Skeletal muscle cell (primary cell): ENCODE measurements at places on chromosomes 16 and 17.

DNA sequence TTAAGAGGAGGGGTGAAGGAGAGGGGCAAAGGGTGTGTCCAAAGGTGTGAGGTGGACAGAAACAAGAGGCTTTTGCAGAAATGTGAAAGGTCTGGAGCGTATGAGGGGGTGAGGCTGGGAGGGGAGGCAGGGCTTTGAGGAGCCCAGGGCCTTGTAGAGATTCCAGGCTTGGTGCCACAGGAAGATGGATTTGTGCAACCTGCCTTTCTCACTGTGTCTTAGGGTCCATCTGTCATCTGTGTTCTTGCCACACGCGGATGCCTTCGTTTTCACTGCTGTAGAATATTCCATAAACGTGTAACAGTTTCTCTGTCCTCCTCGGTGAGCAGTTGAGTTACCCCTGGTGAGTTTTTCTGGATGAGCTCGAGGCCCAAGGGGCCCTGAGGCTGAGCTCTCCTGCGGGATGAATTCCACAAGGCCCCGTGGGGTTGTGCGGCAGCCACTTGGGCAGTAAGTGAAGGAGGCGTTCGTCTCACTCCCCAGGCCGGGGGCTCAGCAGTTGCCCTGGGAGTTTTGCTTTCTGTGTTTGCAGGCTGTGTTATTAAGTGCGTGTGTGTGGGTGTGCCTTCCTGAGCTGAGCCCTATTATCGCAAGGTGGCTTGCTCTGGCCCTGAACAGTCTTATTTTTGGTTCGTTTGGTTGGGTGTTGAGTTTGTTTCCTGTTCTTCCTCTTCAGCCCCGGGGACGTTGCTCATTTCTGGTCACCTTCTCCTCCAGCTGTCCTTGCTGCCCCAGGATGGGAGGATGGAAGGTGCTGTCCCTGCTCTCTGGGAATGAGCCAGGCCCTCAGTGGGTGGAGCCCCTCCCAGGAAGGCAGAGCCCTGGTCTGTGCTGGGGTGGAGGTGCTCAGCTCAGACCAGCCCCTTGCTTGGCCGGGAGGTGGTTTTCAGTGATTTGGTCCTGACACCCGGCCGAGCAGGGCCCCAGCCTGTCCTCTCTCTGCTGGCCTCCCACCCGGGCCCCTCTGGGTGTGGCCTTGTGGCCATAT lies 28.4 kb downstream of the BAIAP2 start:
- DNase-seq: no peak

DNA sequence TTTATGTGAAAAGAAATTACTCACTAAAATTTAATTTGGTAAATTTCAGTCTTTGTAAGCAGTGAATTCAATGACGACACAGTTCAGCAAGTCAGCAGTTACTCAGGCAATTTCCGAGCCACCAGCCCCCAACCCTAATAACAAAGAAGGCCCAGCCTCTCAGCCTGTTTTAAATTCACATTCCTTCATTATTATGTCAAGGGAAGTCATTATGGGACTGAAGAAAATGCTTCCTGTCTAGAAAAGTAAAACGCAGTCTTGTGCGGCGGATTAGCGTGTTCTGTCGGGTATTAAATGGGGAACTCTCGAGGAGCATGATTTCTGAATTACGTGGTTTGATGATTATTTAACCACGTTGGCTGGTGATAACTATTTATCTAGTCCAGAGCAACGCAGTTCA lies 177.6 kb downstream of the AIPL1 start:
- peak; percentile 4 for DNase-seq

DNA sequence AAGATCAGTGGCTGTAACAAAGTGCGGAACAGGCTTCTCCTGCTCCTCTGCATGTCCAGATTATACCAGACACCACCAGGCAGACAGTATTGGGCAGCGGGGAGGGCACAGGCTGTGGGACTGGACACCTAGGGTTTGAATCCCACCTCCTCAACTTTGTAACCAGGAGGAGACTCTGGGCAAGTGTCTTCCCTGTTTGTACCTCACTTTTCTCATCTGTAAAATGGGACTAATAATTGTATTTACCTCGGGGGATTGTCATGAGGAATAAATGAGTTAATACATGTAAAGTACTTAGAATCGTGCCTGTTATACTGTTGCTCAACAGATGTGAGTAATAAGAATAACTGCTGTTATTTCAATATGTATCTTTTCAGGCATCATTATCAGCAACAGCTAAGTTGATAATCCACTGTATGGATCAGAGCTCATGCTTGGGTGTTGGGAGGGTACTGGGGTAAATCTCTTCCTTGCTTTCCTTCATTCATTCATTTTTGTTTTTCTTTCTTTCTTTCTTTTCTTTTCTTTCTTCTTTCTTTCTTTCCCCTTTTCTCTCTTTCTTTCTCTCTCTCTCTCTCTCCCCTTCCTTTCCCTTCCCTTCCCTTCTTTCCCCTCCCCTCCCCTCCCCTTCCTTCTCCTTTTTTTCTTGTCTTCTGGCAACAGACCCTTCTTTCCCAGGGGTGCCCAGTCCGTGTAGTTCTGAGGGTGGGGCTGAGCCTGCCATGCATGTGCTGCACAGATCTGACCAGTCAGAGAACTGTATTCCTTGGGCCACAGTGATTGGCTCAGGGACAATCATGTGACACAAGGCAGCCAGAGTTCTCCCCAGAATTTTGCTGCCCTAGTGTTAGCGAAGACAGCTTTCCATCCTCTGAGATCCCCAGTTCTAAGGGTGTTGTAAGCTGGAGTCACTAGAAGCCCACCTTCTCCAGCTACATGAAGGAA lies 25.3 kb upstream of the BRD7 start:
- DNase-seq: no peak

DNA sequence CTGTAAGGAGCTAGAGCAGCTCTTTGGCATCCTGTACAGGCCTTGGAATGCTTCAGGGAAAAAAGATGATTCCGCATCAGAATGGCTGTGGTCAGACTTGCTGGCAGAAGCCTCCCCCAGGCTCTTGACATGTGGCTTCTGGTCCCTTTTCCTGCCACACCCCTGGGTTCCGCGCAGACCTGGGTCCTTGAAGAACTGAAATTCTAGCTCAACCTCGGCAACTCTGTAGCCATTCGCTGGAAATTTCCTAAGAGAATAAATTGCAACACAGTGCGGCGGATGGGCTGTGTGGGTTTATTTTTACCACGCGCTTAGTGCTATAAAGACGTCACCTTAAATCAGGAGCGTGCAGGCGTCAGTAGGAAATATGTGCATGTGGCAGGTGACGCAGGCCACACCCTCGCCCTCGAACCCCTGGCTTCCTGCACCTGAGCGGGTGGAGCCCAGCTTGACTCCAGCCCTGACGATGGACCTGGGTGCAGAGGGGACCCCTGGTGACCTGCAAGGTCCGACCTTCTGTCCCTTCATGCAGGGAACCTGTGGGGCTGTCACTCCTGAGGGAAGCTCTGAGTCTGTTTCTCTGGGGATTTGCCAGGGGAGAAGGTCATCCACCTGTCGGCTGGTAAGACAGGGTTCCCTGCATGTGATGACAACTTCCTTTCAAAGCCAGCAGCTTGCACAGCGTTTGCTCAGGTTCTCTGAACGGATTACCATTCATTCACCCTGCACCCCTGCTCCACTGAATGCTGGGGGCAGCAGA lies 46.3 kb downstream of the METRNL start:
- DNase-seq: no peak

DNA sequence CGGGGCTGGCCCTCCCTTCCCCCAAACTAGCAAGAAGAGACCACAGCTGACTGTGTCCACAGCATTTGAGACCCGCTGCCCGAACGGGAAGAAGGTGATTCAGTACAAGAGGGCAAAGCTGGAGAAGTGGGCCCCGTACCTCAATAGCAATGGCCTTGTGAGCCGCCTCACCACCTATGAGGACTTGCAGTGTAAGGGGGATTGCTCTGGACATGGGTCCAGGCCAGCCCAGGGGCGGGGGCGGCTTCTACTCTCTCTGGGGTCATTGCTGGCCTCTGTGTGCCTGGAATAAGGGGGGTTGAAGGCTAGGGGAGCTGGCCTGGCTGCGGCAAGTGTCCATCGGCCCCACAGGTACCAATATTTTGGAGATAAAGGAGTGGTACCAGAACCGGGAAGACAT lies 12.9 kb upstream of the KATNB1 start:
- no peak for DNase-seq

- no peak for DNase-seq
Measured at GRCh38 chr16:53924331-53925106, 220.6 kb downstream of the FTO start.

- DNase-seq: peak; percentile 31
Measured at GRCh38 chr17:63675607-63676546, 24.0 kb downstream of the LIMD2 start.

GRCh38 chr17:2156666-2157065 lies 101.8 kb downstream of the HIC1 start:
- DNase-seq: no peak

DNA sequence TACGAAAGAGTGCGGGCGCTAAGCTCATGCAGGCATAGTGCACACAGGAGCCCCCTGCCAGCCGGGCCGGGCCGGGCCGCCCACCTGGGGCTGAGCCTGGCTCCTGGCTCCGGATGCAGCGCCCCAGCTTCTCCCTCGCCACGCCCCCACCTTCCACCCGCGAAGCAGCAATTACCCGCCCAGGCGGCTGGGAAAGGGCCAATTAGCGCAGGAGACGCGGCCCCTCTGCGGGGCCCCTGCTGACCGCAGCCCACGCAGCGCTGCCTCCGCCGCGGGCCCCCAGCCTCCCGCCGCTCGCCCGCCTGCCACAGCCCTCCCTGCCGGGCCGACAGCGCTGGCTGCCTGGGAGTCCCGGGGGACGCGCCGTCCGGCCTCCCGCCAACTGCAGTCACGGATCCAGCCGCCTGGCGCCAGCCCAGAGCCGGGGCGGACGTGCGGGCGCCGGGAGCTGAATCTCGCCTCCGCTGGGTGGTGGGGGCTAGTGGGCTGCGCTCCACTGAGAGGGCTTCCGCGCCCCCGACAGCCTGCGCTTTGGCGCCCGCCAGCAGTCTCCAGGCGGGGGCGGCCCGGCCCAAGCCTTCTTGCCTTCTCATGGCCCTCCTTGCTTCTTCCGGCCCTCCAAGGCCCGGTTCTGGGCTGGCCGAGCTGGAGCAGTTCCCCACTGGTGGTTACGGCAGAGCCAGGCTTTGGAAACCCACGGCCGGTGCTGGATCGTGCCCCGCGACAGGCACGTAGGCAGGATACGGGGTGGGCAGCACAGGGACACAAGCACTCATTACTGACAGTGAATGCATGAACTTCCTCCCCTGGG lies 14.9 kb upstream of the CBFB start:
- DNase-seq: peak; percentile 41

GRCh38 chr16:82331397-82331796 lies 161.4 kb upstream of the MPHOSPH6 start:
- no peak for DNase-seq
